ENCODE measurements at places on chromosomes 3 and 15.

- no peak for DNase-seq
Observed at GRCh38 chr3:162441716-162442115, 945.1 kb downstream of the OTOL1 start.

DNA sequence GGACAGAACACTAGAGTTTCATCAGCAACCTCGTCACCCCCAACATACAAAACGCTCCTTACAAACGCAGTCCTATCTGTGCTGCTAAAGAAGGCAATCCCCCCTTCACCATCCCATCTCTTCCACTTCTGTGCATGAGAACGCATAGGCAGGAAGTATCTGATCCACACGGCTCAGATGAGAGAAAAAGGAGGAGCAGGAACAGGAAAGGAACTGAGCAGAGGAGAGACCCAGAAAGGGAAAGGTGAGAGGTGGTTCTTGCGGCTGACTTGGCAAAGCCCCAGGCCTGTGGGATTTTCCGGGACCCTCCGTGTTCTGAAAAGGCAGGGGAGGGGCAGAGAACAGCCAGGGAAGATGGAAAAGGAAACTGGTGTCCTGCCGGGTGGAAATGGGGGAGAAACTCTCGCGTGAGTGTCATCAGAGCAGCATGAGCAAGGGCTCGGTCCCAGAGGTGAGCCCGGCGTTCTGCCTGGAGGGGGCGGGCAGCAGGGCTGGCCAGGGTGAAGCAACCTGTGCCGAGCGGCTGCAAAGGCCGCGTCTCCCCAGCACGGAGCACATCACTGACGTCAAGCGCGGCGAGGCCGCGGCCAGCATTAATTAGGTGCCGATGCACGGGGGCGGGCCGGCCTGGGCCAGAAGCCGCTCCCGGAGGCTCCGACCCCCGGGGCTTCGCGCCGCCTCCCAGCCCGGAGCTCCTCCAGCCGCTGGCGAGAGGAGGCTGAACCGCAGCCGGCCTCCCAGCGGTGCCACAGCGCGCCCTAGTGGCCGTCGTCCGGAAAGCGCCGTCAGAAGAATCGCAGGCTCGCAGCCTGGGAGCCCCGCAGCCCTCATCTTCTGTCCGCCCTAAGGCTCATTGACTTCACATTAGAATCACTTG is 35.8 kb downstream of the CPN2 start:
- no peak for DNase-seq

GRCh38 chr3:13121553-13122001 is 48.3 kb upstream of the IQSEC1 start:
- DNase-seq: no peak

GRCh38 chr3:174159604-174160003 is 699.5 kb upstream of the NAALADL2 start:
- no peak for DNase-seq

GRCh38 chr3:71456156-71456555 is 127.4 kb downstream of the FOXP1 start:
- DNase-seq: no peak

GRCh38 chr3:55576621-55577388 is 89.7 kb upstream of the WNT5A start:
- no peak for DNase-seq

DNA sequence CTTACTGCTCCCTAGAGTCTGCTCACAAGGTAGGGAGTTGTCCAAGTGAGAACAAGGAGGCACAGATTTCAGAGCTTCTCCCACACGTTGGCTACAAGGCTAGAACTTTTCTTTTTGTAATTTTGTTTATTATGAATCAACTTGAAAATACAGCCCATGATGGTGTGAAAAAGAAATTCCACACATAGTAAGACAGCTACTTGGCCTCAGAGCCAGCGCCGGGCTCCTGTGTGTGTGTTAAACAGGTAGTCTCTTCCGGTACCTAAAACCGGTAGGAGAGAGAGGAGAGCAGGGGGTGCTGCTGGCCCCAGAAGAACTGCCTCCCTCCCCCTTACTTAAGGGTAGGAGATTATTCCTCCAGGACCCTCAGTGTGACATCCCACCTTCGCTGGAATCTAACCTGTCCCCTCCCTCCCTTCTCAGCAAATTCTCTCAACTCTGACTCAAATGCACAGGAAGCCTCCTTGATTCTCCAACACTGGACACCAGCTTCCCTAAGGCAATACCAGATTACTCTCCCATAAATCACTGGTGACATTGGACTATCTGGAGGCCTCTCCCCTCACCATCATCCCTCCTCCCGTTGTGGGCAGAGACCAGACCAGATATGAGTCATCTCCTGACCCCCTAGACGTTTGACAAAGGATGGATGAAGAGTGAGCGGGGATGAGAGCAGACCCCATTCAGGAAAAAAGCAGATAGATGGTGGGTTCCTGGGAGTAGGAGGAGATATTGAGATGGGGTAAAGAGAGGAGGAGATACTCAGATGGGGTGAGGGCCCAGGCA is 4.5 kb upstream of the IP6K1 start:
- no peak for DNase-seq

Data from esophagus squamous epithelium (tissue), 5 donors.